Hematopoietic multipotent progenitor cell treated with erythropoietin and hydrocortisone succinate and interleukin-3 and kit ligand, for 15 days (in vitro differentiated cells): ENCODE measurements at places on chromosomes 2 and 18.

GRCh38 chr2:232030229-232030628 is 68.7 kb downstream of the DIS3L2 start:
- no peak for DNase-seq

DNA sequence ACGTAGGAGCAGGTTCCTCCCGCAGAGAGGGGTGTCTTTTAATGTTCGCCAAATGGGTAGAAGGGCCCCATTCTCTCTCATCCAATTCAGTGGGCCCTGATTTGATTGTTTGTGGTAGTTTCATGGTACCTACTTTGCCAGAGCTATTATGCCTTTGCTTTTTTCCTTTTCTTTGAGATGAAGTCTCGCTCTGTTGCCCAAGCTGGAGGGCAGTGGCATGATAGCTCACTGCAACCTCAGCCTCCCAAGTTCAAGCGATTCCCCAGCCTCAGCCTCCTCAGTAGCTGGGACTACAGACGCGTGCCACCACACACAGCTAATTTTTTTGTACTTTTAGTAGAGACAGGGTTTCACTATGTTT is 59.7 kb downstream of the DDX1 start:
- no peak for DNase-seq

GRCh38 chr2:237729681-237730475 is 68.7 kb upstream of the RBM44 start:
- no peak for DNase-seq

DNA sequence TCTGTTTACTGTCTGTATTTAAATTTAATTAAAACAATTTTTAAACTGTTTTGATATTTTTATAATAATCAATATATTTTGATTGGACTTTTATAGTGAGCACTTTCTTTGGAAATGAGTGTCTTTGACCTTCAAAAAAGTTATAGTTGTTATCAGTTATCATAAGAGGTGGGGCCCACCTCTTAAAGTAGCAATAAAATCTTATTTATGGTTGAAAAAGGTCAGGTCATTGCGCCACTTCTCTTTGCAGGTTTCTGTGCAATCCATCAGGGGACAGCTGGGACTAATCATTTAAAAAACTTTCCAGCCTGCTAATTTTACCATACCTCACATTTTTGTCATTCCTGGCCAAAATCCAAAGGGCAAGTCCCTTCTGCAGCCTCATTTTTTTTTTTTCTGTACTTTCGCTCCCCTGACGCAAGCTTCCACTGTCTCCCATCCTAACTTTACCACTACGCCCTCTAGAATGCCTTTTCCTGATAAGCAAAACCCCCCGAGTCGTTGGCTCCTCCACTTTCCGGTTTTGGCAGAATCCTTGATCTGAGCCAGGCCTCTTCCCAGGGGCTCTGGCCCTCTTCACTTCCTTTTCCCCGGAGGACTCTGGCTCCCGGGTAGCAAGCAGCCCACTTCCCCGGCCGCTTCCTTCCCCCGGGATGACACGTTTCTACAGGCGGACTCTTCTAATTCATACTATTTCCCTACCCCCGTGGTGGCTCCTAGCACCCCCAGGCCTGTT is 1.1 kb upstream of the SEH1L start:
- peak; percentile 57 for DNase-seq

DNA sequence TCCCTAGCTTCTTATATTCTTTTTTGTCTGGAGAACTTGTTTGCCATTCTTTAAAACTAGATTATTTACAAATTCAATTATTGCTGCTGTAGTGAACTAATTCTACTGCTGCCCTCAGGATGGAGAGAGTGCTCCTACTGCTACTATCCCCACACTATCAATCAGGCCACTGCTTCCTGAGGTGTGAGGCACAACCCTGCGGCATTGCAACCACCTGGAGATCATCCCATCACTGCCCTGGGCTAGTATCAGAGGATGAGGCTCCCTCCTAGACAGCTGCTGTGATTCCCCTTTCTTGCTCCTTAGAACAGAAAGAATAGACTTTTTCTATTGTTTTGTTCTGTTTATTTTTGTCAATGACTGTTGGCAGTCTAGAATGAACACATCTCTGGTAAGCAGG is 146.6 kb downstream of the CDH19 start:
- no peak for DNase-seq

DNA sequence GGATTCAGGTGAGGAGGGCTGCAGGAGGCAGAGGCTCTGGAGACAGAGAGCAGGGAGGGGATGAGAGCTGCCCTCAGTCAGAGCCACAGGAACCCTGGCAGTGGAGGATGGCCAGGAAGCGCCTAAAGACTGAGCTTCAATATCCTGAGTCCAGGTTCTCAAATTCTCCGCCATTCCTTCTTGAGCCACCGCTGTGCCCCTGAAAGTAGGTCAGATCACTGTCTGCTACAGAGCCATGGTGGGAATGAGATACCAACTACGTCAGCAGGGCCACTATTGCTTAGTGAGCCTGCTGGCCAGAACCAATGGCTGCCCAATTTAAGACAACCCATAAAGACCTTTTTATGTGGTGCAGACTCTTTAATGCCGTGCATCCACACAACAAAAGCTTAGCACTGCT is 155.5 kb downstream of the CTIF start:
- DNase-seq, result no peak

- DNase-seq, result no peak
These were observed 46.4 kb upstream of the SPP2 start for GRCh38 chr2:234003972-234004617.

DNA sequence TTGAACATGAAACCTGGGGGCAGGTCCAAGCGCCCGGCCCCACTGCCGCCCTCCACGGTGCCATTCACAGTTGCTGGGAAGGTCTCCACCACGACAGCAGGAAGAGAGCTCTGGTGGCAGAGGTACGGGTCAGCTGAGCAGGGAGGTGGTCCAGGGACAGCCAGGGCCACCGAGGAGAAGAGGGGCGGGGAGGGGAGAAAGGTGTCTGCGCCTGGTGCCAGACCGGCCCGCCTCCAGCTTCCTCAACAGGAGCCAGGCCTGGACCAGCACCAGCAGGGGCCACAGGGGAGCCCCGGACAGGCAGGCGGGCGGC is 56.2 kb downstream of the BIN1 start:
- no peak for DNase-seq

DNA sequence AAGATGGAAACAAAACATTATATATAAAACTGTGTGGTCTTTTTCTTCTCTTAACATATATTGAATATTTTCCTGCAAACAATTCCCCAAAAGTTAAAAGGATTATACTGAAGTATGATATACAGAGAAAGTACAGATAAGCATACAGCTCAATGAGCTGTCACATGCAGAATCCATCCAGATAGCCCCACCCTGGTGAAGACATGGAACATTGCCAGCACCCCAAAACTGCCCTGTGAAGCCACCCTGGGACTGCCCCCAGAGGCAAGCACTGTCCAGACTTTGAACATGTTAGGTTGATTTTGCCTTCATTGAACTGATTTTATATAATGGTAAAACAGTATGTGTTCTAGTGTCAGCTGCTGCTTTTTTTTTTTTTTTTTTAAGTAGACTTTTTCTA is 112.3 kb upstream of the IL1R2 start:
- peak; percentile 56 for DNase-seq

DNA sequence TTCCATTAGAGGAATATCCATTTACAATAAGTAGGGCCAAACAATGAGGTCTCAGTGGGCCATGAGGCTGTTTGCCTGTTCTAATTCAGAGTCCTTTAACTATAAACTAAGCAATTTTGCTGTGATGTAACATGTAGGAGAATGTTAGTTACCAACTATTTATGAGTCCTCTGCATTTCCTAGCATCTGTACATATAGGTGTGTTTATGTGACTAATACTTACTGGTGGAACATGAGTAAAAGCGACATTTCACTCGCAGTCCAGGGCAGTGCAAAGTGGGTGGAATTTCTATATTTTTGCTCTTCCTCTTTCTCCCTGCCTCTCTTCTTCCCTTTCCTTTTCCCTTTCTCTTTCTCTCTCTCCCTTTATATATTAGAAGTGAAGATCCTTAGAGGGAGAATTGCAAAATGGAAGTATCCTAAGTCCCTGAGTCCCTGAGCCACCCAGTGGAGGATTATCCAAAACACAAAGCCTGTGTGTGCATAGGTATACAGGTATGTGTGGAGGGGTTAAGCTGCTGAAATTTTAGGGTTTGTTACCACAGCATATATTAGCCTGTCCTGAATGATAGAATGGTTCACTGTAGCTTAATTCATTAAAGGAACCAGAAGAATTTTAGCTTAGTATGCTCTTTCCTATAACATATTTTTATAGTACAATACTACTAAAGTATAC is 487.0 kb upstream of the FANCL start:
- DNase-seq, result no peak

- DNase-seq, result no peak
These were observed 70.3 kb downstream of the POLR1A start for GRCh38 chr2:86035376-86035882.

DNA sequence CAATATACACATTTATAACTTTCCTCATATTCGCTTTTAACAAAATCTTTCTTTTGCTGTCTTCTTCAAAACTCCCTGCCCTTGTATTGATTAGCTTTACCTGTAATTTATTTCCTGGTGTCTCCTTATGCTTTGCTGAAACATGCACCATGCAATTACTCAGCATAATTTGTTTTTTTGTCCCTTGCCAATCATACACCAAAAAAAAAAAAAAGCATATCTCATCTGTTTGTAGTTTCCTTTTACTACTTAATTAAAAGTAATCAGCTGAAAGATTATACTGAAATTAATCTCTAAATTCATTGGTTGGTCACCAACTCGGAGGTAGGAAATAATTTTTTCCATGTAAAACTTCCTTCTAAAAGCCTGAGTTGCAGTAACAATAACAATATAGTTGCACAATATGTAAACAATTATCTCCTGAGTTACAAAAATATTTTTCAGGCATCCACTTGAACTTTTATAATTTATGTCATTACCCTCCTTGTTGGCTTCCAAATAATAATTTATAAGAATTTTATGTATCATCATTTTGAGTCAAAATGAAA is 53.0 kb upstream of the ROCK1 start:
- no peak for DNase-seq

GRCh38 chr2:164840458-164840929 is 1.1 kb downstream of the COBLL1 start:
- DNase-seq, result peak; percentile 35

- DNase-seq, result no peak
These were observed 85.0 kb upstream of the DTNB start for GRCh38 chr2:25758348-25758747.

DNA sequence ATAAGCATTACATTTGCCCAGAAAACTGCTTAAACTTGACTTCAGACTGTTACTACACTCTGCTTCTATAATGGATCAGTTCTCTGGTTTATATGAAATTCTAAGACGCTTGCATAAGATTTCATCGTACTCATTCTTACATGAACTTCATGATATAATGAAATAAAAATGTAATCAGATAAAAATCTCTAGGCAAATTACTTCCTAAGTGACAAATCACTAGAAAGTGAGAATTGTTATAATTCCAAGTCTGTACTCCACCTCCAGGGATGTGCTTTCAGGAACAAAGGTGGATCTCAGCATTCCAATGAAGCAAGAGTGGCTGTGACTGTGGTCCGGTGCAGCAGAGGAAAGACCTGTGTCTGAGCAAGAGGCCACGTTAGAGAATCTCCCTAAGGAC is 226.2 kb downstream of the PIEZO2 start:
- DNase-seq, result no peak

- no peak for DNase-seq
These were observed 254.1 kb downstream of the GLI2 start for GRCh38 chr2:120989512-120990441.

DNA sequence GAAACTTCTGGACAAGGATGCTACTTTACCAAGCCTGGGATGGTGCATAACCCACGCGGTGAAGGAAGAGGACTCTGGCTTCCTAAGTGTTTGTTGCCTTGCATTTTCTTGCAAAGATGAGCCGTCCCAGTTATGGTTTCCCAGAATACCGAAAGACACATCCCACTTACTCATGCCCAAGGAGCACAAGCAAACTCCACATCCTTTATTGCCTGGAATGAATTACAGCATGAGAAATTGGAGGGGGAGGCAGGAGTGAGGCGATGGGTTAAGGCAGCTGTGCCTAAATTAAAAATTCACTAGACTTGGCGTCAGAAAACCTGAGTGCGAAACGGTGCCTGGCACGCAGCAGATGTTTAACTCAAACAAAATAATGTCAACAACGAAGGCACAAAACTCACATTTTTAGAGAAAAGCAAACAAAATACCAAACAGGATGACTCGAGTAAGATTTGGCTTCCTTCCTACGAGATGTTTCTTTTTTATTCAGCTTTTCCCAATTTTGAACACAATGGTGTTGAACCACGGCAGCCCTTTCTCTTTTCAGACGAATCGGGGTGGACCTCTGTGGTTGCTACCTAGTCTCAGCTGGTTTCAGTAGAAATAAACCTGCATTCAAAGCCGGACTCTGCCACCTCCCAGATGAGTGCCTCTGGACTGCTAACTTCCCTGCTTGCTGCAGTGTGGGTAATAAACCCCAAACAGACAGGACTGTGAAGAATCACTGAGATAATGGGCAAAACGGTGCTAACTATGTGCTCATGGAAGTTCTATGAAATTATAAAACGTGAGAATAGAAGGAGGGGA is 100.3 kb upstream of the NCK2 start:
- DNase-seq, result no peak

DNA sequence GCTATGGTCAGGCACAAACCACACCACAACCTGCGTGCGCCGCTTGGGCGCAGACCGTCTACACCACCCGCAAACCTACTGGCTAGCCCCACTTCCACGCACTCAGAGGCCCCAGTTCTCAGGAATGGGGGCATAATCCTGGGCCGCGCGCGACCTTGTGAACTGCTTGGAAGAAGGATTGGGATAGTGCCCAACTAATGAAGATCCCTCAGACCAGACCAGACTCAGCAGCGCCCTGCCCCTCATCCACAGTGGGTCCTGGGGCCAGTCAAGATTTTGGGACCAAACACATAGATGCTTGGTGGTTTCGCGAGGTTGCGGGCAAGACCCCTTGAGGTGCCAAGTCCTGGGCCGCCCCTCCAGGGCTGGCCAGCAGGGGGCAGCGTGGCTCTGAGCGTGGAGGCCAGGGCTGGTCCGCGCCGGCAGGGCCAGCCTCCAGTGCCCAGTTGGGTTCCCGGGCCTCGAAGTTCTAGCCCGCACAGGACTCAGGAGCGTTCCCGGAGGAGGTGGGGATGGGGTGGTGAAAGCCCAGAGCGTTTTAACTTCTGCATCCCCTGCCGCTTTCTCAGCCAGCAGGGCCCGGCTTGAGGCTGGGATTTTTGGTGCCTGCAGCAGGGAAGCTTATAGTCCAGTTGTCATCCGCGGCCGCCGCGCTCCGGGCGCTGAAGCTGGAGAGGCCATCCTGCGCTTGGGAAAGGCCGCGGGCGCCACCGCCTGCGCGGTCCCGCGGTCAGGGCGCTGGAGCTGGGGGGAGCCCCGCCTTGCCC is 8.3 kb downstream of the OSR1 start:
- DNase-seq, result peak; percentile 45
